ENCODE measurements at places on chromosomes 6 and 20.

- no peak for DNase-seq
These were observed 1166.8 kb upstream of the CITED2 start for GRCh38 chr6:140541288-140541687.

DNA sequence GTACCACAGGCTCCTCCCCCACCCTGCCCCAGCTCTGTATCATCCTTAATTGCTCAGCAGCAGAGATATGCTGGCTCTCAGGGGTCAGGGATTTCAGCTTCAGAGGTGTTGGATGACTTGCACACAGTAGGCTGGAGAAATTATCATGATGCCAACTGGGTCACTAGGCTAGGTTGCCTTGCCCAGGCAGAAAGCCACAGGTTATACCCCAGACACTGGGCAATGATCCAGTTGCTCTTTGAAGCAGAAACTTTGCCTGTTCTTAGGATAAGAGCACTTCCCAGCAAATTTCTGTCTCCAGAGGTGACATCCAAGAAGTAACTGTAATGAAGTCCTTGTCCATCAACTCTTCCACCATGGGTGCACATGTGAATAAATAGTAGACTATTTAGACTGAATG lies 38.3 kb upstream of the SCML4 start:
- no peak for DNase-seq

DNA sequence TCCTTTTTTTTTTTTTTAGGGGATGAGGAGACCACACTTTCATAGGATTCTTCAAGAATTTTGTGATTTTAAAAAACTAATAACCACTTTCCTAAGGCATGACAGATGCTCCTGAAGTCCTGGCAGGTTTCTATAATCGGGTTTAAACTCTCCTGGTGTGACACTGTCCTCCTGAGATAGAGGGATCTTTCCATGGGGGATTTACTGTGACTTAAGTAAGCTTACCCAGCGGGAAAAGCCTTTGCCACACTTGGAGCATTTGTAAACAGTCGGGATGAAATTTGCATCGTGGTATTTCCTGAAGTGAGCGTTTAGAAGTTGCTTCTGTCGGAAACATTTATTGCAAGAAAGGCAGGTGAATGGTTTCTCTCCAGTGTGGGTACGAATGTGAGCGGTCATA lies 16.6 kb downstream of the CTCFL start:
- DNase-seq, result no peak

DNA sequence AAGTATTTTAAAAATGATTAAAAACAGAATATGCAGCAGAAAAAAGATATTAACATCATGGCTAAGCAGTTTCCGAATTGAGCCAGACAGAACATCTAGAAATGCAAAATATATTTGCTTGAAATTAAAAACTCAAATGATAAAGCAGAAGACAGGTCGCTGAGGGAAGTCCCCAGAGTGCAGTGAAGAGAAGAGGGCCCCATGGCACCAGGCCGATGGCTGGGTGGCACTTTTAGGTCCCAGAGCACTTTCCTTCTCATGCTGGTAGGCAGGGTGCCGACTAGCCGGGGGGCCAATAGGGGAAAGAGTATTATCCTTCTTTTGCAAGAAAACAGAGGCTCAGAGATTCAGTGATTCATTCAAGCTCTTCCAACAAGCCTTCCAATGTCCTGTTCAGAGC lies 58.9 kb downstream of the MYH7B start:
- no peak for DNase-seq

DNA sequence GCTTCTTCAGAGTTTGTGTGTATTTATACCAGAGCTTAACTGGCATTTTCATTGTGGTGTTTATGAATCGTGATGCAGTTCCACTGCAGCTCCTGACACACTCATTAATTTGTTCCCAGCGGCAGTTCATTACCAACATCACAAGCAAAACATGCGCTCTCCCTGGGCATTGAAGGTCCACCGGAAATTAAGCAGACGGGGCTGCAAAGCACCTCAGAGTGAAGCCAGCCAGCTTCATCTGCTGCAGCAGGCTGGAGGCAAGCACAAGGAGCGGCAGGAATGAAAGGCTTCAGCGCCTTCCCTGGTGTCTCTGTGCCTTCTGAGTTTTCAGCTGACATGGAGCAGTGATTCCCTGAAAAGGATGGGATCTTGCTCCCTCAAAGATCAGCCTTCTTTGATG lies 246.0 kb upstream of the SPTLC3 start:
- no peak for DNase-seq

GRCh38 chr20:584161-584970 lies 25.7 kb downstream of the TCF15 start:
- DNase-seq, result no peak

- DNase-seq, result no peak
These were observed 17.8 kb upstream of the SLC2A12 start for GRCh38 chr6:134070271-134070670.

- DNase-seq, result no peak
These were observed 175.6 kb upstream of the RNF24 start for GRCh38 chr20:4190792-4191519.

GRCh38 chr6:131920656-131921055 lies 30.5 kb downstream of the CCN2 start:
- DNase-seq, result no peak

- DNase-seq, result no peak
These were observed 18.1 kb downstream of the STXBP5 start for GRCh38 chr6:147222160-147222838.

GRCh38 chr6:109372130-109372529 lies 10.1 kb downstream of the CD164 start:
- DNase-seq, result no peak

DNA sequence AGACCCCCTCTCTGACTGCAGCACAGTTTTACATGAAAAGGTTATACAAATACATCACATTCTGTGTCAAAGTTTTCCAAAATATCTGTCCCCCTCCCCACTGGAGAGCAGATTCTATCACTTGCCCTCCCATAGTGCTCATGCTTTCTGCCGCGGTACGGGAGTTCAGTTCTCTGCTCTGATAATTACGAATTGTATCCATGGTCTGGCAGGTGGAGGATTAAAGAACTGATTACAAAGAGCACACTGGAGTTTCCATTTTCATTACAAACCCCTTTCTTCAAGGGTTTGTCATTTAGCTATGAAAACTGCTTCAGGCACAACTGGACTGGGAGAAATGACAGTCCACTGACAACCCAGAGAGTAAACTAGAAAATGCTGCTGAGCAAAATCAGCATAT lies 166.0 kb downstream of the PDSS2 start:
- DNase-seq, result no peak

GRCh38 chr6:157604816-157605215 lies 218.2 kb upstream of the SNX9 start:
- no peak for DNase-seq

DNA sequence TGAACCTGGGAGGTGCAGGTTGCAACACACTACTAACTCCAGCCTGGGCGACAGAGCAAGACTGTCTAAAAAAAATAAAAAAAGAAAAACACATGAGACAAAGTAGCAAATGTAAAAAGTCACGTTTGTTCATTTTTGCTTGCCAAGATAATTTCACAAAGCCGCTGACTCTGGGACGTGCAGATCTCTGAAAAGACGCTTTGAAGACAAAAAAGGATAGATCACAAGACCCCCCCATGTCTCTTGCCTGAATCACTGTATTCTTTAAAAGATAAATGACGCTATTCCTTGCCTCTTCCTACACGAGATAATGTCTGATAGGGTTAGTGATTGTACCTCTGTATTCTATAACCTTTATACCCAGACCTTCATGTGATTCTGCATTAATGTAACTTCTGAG lies 23.3 kb upstream of the STXBP5 start:
- no peak for DNase-seq

DNA sequence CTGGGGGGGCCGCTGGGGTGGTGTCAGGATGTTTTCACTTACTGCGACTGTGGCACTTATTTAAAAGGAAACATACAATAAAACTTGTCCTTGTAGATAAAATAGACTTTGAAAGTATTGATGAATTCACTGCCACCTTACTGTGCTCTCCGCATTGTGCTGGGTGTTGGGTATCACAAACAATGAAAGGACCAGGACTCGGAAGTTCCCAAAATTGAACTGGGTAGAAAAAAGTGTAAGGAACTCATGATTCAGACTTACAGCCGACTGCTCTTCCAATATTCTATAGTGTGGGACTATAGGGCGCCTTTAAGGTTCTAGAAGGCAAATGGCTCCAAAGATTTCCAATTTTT lies 32.1 kb upstream of the ID4 start:
- DNase-seq, result no peak

DNA sequence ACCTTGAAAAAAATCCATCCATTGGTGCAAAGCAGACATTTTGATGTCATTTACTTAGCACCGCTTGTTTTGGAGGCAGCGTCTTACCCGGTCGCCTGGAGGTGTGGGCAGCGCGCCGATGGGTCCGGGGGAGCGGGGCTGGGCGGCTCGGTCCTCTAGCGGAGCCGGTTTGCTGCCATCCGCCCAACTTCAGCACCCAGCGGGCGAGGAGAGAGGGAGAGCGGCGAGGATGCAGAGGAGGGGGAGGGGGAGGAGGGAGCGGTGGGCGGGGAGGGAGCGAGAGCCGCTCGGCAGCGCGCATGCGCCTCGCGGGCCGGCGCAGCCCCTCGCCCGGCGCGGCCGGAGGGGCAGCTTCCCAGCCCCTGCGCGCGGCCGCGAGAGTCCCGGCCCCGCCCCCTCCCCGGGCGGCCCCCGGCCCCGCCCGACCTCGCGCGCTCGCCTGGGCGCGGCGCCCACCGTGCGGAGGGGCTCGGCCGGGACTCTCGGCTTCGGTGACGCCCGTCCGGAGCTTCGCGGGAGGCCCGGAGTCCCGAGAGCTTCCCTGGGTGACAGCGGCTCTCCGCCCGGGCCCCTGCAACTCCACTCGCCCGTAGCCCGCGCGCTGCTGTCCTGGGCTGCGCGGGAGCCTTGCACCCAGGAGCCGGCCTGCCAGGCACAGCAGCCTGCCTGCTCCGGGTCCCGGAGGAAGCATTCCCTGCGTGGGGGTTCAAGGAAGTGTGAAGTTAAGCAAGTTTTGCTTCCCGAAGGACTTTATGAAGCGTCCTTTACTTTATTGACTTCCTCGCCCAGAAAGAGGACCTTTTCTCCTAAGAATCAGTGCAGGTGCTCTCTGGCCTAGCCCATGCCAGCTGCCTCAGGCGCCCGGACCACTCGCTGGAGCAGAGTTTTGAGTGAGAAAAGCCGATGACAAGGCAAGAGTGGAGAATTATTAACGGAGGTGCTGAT lies at the start of gene RGS17:
RGS17 (minus strand) TSS at position 246 of the 945 bp plus-strand sequence. CDS start 87,264 bp downstream, outside the sequence.
- DNase-seq, result no peak

DNA sequence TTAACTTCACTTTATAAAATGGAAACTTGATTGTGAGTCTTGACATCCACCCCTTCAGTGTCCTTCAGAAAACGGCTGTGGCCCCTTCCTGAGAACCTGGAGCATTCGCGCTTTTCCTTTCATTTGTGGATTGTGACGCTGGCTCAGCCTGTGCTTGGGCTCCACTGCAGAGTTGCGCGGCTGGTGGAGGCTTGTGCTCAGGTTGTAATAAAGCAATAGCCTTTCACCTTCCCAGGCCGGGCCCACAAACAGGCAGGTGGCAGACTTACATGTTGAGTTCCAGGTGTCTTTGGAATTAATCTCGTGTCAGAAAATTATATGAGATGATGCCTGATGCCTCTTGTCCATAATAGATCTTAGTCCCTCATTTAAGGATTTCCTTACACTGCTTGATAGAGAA lies 199.9 kb downstream of the CDH4 start:
- DNase-seq, result no peak

GRCh38 chr6:34909320-34909883 lies 20.3 kb downstream of the ANKS1A start:
- no peak for DNase-seq

DNA sequence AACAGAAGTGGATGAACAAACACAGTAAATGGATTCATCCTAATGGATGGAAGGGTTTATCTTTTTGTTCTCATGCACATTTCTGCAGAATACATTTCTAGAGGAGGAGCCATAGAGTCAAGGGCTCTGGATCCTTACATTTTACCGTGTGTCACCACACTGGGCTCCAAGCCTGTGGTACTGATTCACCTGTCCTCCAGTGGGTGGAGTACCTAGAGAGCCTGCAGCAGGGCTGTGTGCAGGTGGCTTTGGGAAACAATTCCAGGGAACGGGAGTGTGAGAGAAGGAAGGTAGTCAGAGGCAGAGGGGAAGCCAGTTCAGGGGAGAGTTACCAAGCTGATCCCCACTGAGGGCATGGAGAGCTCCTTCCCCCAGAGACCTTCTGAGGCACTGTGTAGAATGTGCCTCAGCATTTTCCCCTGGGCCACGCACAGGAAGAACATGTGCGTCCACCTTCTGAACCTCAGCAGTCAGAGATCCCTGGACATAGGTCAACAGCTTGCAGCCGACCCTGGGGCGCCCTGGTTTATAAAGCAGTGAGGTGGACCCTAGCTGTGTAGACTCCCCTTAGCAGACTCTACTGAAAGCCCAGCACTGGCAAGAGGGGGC lies 85.3 kb upstream of the SLC22A23 start:
- DNase-seq, result no peak

DNA sequence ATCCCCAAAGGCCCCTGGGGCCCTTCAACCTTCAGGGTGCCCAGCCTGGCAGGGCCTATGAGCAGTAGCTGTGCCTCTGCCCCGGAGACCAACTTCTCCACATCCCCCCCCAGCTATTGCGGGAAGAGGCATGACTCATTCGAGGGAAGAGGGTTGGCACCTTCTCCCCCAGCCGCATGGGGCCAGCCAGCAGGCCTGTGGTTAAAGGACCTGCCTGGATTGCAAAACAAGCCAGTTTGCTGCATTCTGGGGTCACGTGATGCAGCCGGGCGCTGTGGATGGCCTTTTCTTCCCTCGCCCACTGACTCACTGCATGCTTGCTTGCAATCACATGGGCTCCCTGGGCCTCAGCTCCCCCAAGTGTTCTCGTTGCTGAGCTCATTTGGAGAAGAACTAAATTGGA lies 182.5 kb downstream of the MAFB start:
- DNase-seq, result no peak

- DNase-seq, result no peak
These were observed 1061.6 kb downstream of the HACE1 start for GRCh38 chr6:103798166-103798565.

GRCh38 chr6:27584326-27584725 lies 111.4 kb upstream of the ZNF184 start:
- no peak for DNase-seq

- DNase-seq, result no peak
These were observed 86.7 kb upstream of the NEDD9 start for GRCh38 chr6:11318835-11319813.

All from stimulated activated CD4-positive, alpha-beta T cell treated with anti-CD3 and anti-CD28 coated beads, Interleukin-2, amount 100 ng/mL, for 48 hours (primary cell).